CD4-positive, alpha-beta T cell treated with Interleukin-6 for 4 hours (primary cell): ENCODE measurements at places on chromosomes 1 and 21.

GRCh38 chr1:164265232-164265631 is 293.8 kb upstream of the PBX1 start:
- DNase-seq, result no peak

DNA sequence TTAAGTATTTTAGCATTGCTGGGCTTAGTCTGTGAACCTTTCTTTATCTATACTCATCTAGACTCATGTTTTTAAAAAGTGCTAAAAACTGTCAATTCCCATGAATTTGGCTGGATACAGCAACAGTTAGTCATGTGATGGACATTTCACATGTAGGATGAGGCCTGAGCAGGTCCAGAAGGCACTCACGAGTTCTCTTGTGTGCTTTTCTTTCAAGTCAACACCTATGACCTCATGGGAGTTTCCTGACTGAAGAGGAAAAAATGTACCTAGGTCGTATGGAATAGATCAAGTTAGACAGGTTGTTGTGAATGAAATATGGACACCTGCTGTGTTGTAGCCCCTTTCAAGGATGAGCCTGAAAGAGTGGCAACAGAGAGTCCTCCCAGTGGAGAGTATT is 394.2 kb downstream of the DUSP10 start:
- no peak for DNase-seq

DNA sequence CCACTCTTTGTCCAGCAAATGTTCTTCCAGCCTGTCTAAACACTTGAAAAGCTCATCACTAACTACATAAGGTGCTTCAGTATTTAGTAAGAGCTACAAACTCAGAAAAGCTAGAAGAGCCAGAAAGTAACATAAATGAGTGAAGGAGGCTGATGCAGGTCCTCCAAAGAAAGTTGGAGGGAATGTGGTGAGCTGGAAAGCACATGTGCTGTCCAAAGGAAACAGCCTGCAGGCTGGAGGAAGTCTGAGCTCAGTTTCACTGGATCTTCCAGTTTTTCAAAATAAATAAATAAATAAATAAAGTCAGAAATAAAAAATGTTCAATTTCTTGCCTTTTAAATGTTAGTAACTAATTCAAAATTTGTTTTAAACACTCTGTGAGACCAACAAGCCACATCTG is 25.5 kb downstream of the ZC3H11B start:
- DNase-seq, result no peak

- DNase-seq, result no peak
Observed at GRCh38 chr1:235972311-235972689, 92.6 kb downstream of the NID1 start.

- DNase-seq, result no peak
Observed at GRCh38 chr1:71717186-71717585, 565.2 kb downstream of the NEGR1 start.

GRCh38 chr21:29279558-29279957 is 19.2 kb upstream of the BACH1 start:
- DNase-seq, result no peak

- no peak for DNase-seq
Observed at GRCh38 chr1:169884634-169885033, 9.1 kb downstream of the SCYL3 start.

- DNase-seq, result no peak
Observed at GRCh38 chr1:208141610-208142192, 102.5 kb downstream of the PLXNA2 start.

DNA sequence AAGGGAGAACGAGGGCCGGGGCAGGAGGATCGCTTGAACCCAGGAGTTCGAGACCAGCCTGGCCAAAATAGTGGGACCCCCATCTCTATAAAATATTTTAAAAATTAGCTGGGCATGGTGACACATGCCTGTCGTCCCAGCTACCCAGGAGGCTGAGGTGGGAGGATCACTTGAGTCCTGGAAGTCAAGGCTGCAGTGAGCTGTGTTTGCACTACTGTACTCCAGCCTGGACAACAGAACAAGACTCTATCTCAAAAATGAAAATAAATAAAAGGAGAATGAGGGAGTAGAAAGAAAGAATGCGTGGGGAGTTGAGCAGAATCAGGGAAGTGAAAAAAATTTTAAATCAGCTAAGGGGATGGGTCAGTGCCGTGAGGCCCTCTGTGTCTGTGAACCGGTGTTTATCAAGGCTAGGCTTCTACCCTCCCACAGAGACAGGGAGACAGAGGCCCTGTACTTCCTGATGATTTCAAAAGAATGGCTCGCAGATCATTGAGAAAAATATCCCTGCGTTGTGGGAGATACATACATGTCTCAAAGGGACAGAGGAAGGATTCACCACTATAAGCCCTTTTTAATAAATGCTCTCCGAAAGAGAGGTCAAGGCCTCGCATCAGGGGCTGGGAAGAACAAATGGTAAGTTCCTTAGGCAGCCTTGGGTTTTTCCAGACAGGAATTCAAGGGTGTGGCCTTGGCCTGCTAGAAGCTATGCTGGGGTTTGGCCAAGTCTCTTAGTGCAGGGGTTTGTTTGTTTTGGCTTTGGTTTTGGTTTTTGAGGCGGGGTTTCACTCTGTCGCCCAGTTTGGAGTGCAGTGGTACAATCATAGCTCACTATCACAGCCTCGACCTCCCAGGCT is 20.7 kb downstream of the IL10RB start:
- no peak for DNase-seq

DNA sequence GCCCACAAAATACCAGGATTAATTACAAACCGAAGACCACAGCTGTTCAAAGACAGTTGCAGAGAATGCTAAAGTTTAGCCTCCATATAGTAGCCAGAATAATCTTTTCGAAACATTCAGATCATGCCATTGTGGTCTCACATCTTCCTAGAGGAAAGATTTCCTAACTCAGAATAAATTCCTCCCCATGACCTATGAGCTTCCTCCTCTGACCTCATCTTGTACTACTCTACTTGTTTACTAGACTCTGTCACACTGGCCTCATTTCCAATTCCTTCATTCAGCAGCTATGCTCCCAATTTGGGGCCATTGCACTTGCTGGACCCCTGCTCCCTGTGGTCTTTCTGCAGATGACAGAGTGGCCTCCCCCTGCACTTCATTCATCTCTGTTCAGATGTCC is 71.8 kb upstream of the LRRC53 start:
- no peak for DNase-seq

DNA sequence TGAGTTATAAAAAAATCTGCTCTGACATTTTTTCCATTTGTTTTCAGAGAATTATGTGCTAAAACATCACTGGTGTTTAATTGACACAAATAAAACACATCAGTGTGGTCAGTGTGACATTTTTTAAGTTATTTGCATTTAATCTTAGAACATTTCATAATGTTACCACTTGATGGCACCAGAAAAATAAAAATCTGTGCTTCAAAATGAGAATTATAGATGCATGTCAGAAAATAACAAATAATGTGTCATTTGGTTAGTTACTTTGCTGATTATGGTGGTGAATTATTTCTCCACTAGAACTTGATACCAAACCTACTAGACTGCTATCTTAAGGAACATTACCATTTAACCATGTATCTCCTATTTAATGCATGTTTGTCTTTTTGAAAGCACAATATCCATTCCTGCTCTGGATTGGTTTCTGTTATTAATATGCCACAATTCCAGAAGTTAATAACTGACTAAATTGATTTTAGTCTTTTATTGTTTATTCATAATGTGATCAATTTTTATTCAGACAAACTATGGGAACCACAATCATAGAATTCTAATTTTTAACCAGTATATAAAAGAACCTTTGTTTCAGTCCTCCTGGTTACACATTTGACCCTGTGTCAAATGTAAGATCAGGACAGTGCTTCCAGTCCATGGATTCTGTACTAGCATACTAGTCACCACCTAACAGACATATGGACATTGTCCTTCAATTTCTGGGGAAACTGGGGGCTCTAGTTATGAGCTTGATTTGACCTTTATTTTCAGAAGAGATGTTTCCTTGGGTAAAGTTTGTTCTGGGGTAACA is 81.0 kb downstream of the RPS6KC1 start:
- DNase-seq, result no peak

DNA sequence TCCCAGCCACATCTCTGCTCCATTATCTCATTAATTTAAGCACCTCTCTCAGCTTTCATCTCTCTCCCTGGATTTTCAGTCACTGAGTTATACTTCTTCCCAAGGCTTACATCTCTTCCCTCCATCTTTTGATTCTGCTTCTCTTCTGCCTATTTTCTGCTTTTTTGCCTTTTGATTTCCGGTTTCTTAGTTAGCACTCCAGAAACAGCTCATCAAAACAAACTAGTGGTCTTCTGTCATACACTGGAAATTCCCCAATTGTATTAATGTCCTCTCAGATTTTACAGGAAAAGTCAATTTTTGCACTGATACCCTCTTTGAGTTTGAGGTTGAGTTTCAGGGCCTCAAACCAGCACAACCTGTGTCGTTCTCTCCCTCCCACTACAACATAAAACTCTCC is 1.5 kb downstream of the LCE3E start:
- no peak for DNase-seq

- no peak for DNase-seq
Observed at GRCh38 chr1:157774412-157774811, 2.5 kb downstream of the FCRL2 start.

DNA sequence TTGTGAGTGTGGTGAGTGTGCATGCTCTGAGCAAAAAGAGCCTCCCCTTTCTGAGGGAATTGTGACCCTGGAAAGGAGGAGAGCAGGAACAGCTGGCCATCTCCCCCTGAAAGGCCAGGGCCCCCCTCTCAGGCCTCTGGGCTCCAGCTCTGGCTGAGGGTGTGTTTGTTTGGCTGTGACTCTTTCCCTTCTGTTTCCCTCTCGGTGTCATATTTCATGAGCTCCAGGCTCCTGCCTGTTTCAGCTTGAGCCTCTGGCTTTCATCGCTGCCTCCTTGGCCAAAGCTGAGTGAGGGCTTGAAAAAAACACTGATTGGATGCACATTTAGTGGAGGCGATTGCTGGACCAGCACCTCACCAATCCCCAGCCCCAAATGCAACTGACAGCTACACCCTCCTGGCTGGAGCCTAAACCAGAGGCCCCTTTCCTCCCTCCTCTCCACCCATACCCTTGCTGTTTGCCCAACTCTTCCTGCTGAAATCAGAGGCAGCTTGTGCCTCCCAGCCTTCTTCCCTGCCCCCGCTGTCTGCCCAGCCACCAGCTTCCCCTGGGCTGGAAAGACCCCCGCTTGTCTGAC is 64.1 kb downstream of the DDR2 start:
- DNase-seq, result no peak
